ENCODE measurements at places on chromosomes 6 and 20.

GRCh38 chr6:113732384-113732966 lies 124.7 kb upstream of the MARCKS start:
- peak; percentile 45 for DNase-seq

GRCh38 chr6:125262016-125263013 lies 39.5 kb downstream of the HDDC2 start:
- no peak for DNase-seq

DNA sequence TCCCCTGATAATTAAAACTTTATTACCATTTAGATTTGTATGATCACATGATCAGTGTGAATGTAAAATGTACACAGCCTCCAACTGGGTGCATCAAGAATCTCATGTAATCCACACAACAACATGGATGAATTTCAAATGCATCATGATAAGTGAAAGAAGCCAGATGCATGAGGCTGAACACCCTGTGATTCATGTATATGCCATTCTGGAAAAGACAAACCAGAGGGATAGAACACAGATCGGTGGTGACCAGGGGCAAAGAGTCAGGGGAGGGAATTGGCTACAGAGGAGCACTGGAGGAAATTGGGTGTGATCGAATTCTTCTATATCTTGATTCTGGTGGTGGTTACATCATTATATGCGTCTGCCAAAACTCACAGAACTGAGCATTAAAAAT lies 170.7 kb upstream of the SLC24A3 start:
- DNase-seq = no peak

DNA sequence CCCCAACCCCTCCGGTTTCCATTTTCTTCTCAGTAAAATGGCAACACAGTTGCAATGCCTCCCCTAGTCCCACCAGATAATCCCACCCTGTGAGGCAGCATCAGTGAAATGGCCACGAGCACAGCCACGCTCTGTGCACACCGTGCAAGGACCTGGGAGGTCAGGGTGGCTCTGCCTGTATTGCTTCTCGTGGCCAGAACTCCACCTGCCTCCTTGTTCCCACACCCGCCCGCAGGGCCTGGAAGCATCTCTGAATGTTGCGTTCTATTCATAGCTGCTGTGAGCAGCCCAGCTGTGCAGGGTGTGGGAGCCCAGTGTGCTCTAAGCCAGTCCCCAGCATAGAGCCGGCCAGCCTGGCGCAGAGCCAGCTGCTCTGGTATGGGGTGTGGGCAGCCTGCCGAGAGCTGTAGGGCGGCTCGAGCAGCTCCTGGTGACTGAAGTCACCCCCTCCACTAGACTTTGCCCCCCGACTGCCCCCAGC lies 161.1 kb downstream of the DLL1 start:
- DNase-seq = peak; percentile 73

DNA sequence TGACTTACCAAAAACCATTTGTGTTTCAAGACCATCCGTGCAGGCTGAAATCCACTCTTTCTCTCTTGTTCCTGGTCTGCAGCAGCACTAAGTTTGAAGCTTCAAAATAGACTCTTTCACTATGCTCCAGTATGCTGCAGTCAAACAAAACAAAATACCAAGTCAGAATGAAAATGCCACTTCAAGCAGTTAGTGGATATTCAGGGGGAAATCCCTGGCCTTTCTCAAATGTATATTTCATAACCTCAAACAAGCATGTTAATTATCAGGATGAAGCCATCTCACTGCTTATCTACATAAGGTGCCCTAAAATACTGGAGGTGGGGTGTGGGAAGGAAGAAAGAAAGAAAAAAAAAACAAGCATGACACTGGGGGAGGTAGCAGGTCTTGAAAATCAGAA lies 103.5 kb downstream of the ATXN1 start:
- DNase-seq = no peak

DNA sequence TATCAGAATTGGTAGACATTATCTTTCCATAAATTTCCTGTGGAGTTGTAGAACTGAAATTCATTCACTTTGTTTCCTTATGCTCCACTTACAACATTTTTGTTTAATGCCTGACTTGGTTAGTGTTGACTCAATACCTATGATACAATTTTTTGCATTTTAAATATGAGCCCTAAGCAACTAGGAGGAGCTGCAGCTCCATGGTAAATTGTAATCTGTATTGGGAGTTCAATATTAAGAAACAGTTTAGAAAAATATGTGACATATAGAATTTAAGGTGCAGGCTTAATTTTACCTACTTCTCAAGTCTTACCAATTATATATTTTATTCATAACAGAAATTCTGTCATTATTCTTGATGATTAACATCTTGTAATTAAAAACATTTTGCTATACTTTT lies 868.3 kb downstream of the EYS start:
- no peak for DNase-seq

GRCh38 chr6:25454136-25454535 lies 175.0 kb downstream of the CARMIL1 start:
- no peak for DNase-seq

DNA sequence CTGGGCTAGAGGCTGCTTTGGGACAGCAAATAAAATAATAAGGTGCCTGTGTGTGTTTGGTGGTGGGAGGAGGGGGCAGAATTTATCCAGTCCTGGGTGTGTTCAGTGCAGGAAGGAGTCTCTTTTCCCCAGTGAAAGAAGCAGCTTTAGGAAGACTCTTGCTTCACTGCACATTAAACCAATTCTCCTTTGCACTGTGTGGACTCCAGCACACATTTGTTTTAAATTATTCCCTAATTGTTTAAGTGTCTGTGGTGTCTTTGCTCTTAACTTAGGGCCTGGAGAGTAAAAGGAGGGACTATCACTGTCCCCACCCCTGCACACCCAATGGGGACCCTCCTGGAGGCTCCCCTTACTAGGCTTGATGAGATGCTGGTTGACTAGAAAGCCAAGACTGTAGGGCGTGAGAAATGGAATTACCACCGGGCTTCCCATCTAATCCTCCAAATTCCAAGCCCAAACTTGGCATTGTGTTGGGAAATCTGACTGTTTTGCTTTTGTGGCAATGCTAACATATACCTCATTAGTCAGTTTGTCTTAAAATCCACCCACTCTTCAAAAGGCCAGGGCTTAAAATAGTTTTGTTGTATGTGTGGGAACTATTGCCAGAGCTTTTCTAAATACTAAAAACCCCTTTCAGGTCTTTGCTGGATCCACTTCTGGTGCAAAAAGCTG lies 13.5 kb upstream of the DAAM2 start:
- no peak for DNase-seq

- no peak for DNase-seq
Observed at GRCh38 chr20:19718880-19719279, 39.2 kb upstream of the RIN2 start.

- peak; percentile 79 for DNase-seq
Observed at GRCh38 chr6:89970609-89971337, 76.5 kb downstream of the GJA10 start.

- no peak for DNase-seq
Observed at GRCh38 chr6:143267760-143268159, 182.7 kb downstream of the ADAT2 start.

DNA sequence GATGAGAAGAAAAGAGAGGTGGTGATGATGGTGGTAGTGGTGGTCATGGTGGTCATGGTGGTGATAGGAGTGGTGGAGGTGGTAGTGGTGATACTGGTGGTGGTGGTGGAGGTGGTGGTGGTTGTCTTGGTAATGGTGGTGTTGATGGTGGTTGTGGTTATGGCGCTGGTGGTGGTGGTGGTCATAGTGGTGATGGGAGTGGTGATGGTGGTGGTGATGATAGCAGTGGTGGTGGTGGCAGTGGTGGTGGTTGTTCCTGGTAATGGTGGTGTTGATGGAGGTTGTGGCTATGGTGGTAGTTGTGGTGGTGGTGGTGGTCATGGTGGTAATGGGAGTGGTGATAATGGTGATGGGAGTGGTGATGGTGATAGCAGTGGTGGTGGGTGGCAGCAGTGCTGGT lies 36.8 kb downstream of the HAO1 start:
- no peak for DNase-seq

- DNase-seq = no peak
Observed at GRCh38 chr6:27406085-27406484, 17.5 kb downstream of the ZNF391 start.

DNA sequence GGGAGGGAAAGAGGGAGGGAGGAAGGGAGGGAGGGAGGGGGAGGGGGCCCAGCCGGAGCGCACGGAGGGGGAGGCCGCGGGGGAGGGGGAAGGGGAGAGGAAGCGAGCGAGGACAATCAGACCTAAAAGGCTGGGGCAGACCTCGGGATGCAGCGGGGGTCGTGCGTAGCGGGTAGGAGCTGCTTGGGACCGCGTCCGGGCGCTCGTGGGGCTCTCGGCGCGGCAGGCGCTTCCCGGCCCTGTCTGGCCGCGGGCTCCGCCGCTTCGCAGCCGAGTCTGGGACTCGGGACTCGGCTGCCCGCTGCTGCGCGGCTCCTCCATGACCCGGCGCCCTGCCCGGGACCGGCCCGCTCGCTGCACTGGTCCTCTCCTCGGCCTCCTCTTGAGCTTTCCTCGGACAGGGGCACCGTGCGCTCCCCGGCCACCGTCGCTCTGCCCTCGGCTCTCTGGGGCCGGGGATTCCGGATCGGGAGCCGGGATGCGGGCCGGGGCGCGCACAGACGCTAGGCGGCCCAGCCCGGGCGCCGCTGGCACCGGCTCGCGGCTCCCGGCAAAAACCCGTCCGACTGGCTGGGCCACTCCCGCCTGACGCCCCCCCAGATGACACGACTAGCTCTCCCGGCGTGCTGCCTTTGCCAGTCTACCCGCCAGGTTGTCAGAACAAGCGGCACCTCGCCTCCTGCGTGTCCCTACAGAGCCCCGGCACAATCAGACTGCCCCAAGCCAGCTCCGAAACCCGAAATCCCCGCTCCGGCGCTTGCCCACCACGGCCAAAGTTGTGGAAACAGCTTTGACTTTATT lies 2.2 kb downstream of the TFAP2A start:
- DNase-seq = peak; percentile 79

DNA sequence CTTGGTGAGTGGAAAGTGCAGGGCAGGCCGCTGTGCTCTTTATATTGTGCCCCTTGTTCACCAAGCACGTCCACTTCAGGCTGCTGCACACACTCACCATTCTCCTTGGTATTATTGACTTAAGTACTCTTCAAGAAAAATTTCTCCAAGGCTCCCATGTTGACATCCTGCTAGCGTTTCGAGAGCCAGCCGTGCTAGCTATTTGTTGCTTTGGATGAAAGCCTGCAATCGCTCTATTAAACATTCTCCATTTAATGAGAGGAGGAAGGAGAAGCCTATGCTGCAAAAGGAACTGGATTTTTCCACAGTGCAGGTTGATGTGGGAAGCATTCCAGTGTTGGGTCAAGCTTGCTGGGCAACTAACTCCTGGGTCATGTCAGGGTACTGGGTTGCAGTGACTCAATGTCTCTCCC lies 113.5 kb downstream of the CD83 start:
- DNase-seq = peak; percentile 66
